ENCODE measurements at places on chromosomes 12 and 14.

- no peak for DNase-seq
These were observed 8.5 kb downstream of the DHH start for GRCh38 chr12:49086116-49086515.

GRCh38 chr12:321606-322326, 59.1 kb upstream of the SLC6A13 start:
- no peak for DNase-seq

DNA sequence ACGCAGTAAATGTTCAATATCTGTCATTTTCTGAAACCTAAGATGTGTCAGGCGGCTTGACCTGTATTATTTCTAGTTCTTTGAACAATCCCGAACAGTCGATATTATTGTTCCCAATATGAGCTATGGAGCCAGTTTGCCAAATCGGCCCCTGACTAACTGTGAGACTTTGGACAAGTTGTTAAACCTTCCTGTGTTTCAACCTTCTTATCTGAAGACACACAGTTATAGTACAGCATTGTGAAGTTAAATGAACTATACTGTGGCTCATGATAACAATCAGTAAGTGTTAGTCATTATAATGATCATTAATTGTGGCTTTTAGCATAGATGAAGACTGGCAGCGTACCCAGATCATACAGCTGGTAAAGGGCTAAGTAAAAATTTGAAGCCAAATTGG, 23.4 kb downstream of the DDX47 start:
- DNase-seq, result no peak

DNA sequence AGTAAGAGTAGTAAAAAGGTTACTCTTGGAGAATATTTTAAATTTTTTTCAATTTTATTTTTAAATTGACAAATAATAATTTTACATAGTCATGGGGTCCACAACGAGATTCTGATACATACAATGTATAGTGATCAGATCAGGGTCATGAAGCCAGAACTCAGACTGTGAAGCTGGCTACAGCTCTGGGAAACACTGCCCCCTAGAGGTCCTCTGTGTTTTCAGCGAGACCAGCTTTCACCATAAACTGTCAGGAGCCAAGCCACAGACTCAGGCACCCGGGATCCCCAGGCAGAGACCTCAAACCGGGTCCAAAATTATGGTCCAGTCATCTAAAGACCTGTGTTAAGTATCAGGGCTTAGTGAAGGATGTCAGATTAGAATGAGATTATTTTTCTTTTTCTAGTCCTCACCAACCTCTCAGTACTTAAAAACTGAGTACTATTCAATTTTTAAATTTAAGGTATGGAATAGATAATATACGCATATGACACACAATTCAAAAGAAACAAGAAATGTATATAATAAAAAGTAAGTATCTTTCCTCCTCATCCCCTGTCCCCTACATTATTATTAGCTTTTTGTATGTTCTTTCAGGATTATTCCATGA, 397.1 kb downstream of the MDGA2 start:
- peak; percentile 64 for DNase-seq

- DNase-seq, result no peak
These were observed 479.8 kb downstream of the ZFP36L1 start for GRCh38 chr14:68312884-68313610.

- DNase-seq, result peak; percentile 67
These were observed 50.0 kb upstream of the EVL start for GRCh38 chr14:100015251-100015655.

- DNase-seq, result no peak
These were observed 30.7 kb downstream of the SNRNP35 start for GRCh38 chr12:123488539-123489230.

DNA sequence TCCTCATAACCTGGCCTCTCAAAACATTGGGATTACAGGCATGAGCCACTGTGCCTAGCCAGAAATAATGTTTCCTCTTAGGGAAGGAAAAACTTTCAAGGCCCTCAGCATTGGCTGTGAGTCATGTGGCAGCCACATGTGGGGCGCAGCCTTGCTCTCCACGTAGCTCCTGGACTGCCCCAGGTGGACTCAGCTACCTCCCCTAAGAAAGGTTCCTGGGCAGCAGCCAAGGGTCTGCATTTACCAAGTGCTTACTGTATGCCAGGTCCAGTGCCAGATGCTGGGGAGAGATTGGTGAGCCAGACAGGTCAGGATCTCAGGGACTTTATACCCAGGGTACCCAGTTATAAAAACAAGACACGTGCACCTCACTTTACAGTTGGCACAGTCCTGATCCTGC, 3.7 kb upstream of the TRPV4 start:
- peak; percentile 34 for DNase-seq

- no peak for DNase-seq
These were observed 45.4 kb downstream of the ANO2 start for GRCh38 chr12:5899675-5900074.

DNA sequence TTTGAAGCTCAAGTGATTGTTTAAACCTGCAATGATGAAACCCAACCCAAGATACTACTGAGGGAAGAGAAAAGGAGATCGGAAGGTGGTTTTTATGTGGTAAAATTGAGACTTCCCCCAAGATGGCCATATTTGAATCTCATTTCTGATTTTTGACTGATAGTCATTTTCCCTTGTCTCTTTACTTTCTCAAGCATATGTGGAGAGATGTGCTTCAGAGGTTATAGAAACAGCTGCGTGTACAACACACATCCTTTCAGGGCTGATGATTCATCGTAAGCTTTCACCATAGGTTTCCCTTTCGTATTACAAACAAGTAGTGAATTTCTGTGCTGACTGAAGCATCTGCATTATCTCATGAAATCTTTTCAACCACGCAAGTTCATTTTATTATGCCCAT, 276.2 kb downstream of the EMP1 start:
- no peak for DNase-seq

DNA sequence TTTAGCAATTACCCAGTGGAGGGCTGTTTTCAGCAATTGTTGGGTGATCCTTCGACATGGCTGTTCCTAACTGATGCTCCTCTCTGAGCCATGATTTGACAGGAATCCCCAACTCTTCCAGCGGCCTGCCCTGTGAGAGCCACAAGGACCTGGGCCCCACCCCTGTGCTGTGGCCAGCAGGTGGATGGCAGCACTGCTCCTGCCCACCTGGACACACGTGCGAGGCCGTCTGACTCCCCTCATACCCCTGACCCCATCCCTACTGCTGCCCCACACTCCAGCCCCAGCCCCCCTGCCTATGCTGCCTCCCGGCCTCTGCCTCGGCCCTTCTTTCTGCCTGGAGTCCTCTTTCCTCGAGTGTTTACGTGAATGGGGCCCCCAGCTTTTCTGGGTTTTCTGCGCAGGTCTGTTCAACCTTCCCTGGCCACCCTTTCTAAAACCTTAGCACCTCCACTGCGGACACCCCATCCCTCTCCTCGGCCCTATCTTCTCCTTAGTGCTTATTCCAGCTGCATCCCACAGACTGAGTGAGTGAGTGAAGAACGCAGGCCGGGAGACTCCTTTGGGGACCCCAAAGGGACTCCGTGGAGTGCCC, 111.4 kb downstream of the DICER1 start:
- no peak for DNase-seq

DNA sequence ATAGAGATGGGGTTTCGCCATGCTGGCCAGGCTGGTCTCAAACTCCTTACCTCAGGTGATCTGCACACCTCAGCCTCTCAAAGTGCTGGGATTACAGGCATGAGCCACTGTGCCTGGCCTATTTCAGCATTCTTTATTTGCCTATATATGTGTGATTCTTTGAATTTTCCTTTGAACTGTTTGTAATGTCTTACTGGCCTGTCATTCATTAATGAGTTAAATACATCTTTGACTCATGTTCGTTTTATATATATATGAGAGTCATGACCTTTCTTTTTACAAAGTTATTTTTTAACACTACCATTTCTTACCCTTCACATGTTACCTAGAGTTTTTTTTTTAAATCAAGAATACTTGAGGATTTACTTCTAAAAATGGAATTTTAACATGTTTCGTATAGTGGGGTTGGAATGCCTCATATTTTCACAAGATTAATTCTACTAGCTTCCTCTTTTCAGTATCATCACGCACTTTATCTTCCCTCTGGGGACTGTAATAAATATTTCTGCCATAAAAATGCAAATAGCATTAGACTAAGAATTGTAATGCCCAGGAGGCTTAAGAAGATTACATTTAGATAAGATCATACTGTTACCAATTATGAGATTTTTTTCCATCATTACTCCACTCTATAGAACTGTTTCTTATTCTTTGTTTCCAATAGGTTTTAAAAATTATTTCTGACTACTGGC, 66.7 kb downstream of the NTN4 start:
- DNase-seq, result no peak

- DNase-seq, result no peak
These were observed 235.3 kb downstream of the PLCZ1 start for GRCh38 chr12:18502422-18502968.

DNA sequence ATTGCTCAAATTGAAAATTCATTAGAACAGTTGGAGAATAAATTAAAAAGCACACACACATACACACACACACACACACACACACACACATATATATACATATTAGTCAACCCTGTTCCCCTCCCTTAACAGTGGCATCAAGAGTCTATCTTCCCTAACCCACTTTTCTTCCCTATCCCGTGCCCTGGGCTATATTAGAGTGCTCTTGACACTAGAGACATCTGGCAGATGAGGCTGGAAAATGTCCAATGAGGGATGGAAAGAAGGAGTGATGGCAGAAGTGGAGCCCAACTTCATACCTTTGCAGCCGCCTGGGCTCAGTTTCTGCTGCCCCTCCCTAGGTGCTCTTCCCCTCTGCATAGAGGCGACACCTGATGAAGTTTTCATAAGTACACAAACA, 172.4 kb upstream of the NUDT4 start:
- DNase-seq, result no peak

- DNase-seq, result no peak
These were observed 2.0 kb downstream of the CRY1 start for GRCh38 chr12:107091381-107091780.

DNA sequence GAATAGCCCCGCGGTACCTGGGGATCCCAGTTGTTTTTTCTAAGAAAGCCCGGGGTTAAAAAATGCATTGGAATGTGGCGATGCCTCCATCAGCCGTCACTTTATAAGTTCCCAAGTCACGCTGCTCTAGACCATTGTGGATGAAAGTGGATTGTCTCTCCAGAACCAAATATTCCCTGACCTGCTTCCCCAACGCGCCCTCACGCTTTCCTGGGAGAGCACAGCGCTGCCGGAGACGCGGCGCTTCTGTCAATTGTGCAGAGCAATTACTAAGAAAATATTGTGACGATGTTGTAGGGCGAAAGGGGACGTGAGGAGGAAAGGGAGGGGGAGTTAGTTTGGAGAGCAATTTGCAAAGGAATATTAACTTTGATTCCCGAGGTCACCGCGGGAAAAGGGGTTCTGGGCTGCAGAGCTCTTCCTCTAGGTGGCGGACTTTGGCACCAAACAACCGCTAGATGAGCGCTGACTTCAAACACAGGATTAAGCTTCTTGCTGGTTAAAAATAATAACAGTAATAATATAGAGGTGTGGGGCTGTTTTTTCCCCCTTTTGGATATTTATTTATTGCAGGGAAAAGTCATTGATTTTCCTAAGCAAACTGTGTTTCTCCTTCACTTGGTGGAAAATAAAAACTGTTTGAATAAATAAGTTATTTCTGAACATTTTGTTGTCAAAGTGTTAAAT, 9.6 kb upstream of the FOXG1 start:
- DNase-seq, result peak; percentile 41

DNA sequence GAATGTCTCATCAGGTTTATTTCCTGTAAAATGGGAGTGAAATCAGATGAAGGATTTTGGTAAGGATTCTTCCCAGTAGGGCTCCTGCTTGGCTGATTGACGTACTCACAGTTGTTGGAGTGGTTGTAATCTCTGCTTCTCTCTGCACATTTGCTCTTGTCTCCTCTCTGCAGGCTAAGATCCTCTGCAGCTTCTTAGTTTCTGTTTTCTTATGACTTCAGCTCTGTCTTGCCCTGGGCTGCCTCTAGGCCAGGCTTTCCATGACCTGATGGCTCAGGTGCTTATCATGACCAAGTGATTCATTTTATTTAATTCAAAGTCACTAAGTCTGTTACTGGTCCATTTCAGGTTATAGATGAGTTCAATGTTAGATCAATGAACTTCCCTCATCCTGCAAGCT, 394.5 kb upstream of the DDHD1 start:
- DNase-seq, result no peak

GRCh38 chr12:82326905-82327503, 31.2 kb downstream of the CCDC59 start:
- peak; percentile 10 for DNase-seq

DNA sequence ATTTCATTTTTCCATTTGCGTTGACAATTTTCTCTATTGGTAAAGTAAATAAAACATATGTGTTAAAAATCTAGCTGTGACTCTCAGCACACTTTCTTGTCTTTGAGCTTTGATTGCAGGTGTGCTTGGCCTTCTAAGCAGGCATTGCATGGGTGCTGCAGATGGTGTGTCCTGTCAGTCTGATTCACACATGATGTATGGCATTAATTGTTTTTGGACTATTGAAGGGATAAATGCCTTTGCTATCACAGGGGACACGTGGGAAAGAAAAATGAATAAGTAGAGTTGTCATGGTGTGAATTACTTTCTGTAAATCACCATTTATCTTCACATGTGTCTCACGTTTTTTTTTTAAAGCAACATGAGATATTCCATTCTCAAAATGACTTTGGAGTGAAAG, 211.3 kb upstream of the NAV3 start:
- no peak for DNase-seq

GRCh38 chr12:10214136-10214894, 1.6 kb downstream of the GABARAPL1 start:
- peak; percentile 24 for DNase-seq

DNA sequence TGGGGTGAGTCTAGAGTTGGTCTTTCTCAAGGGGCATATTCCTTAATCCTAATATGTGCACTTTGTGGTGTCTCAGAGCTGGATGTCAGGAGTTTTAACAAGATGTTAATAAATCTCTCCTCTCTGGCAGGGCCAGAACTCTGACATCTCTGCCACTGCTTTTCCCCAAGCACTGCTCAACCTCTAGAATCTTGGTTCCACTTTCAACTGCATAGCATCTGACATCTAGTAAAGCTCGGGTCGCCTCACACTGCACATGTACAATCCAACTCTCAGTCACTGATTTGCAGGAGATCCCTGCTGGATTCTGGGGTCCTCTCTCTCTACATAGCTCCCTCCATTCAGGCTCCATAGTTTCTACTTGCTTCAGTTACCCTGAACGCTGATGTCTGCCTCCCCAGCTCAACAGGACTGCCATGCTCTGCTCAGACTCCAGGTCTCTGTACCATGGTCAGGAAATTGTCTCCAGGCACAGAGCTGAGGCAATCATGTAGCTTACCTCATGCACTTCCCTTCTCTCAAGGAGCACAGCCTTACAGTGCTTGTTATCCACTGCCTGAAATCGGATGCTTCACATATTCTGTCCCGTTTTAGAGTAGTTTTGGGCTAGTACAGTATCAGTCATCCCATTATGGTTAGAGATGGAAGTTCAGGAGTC, 1.6 kb downstream of the PTCSC3 start:
- no peak for DNase-seq

DNA sequence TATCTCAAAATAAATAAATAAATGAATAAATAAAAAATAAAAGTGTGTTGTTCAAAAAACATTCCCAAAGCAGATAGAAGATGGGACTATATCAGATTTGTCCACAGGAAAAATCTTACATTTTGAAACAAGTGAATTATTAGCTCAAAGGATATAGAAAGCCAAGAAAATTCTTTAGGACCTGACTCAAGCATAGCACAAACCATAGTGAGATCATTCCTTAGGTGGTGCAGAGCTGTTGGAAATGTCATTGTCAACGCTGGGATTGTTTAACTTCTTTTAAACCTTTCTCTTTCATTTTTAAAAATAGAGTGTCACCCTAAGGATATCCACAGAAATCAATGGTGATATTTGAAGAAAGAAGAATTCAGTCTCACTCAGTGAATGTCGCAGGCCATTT, 43.5 kb downstream of the DRAM1 start:
- no peak for DNase-seq
